ENCODE measurements at places on chromosomes 5 and 9. TPM values are rescaled to one million over a fixed set of nuclear protein-coding genes. Genes with fewer than 3 reads are reported as not detected.

GRCh38 chr5:174545926-174546325, 178.5 kb upstream of the MSX2 start:
- ATAC-seq = no peak

- ATAC-seq = no peak
Measured at GRCh38 chr5:177611446-177612214, 11.7 kb downstream of the B4GALT7 start.

DNA sequence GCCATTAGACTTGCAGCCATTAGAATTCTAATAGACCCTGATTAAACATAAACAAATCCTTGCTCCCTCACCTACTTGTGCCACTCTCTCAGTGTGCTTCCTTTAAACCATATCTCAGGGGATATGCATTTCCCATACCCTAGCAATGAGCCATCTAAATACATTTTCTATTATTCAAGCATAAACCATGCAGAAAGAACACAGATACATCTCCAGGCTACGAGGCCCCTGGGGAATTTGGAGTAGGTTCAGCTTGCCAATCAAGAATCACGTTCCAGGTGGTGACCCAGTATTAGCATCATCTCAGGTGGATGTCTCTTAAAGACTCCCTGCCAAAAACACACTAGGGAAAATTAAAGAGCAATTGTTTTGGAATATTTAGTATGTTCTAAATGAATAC, 93.0 kb upstream of the CCL21 start:
- ATAC-seq = no peak

- no peak for ATAC-seq
Measured at GRCh38 chr9:93600504-93600903, 24.1 kb downstream of the PHF2 start.

Gene COL5A1
- total RNA-seq = 3.4 TPM

Gene PRRT1B
- not detected for total RNA-seq

Measured in motor neuron (in vitro differentiated cells).